Right kidney (tissue), 9 donors: ENCODE measurements at places on chromosomes 1 and 21.

GRCh38 chr1:198904321-198904720 is 265.5 kb downstream of the PTPRC start:
- no peak for DNase-seq

DNA sequence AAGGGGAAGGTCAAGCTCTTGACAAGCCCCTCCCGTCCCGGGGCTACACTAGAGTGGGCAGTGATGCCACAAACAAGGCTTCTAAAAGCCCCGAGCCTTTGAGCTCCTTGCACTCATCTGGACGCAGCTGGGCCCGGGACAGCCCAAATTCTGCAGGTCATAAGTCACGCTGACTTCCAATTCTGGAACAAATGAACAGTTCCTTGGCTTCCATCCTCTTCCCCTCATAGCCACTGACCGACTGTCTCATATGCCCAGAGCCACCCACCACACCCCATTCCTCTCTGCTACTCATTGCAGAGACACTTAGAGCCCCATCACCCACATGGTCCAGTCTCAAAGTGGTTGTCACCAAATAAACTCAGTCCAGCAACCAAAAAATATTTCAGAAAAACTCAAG is 32.8 kb upstream of the PRELP start:
- no peak for DNase-seq

DNA sequence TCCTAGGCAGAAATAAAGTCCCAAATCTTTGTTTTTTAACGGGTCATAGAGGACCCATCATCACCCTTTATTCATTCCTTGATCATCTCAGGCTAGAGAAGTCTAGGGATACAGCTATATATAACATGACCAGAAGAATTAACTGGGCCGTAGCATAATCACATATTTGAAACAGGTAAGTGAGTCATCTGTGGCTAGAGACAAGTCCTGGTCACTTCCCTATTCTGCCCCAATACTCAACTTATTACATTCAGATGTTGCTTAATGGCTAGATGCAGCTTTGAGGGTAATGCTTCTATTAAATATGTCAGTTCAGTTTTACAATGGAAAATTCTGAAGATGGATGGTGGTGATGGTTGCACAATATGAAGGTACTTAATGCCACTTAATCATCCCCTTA is 47.0 kb downstream of the EXO1 start:
- DNase-seq = no peak

GRCh38 chr1:42784946-42785693 is at the start of gene TMEM269:
TSS of gene TMEM269 (plus strand) at chr1:42784991. CDS start at chr1:42789894, 4,903 bp downstream.
- DNase-seq = peak; percentile 56

- DNase-seq = no peak
Observed at GRCh38 chr1:89347296-89347695, 16.6 kb upstream of the GBP6 start.

GRCh38 chr1:41152622-41153044 is 89.5 kb downstream of the SCMH1 start:
- no peak for DNase-seq

- DNase-seq = no peak
Observed at GRCh38 chr1:232178191-232178590, 451.7 kb downstream of the SIPA1L2 start.

DNA sequence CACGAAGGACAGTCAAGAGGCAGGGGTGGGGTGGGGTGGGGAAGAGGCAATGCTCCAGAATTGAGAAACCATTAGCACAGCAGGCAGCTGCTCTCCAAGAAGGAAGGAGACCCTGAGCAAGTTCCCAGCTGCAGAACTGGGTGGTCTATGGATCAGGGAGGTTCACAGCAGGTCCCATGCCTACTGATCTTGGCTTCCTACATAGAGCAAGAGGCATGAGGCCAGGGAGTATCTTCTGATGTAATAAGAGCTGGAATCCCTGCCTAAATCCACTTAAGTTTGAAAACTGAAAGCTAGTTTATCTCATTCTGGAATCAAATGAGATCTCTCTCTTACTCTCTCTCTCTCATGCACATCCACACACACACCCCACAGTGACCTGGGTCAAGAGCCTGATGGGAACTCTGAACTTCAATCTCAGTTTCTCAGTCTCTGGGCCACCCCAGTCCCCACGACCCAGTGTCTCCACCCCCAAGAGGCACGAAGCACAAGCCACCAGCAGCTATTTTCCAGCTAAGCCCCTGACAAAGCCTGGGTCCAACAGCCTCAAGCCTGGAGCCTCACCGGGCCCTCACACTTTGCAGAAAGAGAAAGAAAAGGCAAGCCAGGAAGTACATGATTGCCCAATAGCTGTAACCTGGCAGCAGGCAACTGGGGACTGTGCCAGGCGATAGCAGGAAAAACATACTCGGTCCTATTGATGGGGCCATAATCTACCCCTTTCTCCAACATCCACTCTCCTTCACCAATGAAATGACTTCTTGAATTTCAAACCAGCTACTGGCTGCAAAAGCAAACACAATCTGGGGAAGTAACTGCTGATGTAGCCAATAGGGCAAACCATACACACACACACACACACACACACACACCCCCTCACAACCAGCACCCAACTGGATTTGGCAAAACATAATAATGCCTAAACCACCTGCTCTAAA is 2.2 kb downstream of the NUAK2 start:
- DNase-seq = no peak

DNA sequence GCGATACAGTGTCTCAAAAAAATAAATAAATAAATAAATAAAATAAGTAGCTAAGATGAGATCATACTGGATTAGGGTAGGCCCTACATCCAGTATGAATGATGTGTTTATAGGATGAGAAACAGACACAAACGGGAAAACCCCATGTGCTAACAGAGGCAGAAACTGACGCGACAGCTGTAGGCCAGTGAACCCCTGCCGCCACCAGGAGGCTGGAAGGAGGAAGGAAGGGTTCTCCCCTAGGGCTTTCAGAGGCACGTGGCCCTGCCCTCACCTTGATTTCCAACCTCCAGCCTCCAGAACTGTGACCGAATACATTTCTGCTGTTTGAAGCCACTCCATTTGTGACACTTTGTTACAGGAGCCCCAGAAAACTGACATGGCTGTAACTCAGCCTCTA is 38.5 kb downstream of the CHD5 start:
- DNase-seq = no peak

GRCh38 chr21:41777951-41778815 is 11.3 kb upstream of the RIPK4 start:
- DNase-seq = peak; percentile 75

- no peak for DNase-seq
Observed at GRCh38 chr1:95133687-95134086, 16.5 kb downstream of the TLCD4 start.

DNA sequence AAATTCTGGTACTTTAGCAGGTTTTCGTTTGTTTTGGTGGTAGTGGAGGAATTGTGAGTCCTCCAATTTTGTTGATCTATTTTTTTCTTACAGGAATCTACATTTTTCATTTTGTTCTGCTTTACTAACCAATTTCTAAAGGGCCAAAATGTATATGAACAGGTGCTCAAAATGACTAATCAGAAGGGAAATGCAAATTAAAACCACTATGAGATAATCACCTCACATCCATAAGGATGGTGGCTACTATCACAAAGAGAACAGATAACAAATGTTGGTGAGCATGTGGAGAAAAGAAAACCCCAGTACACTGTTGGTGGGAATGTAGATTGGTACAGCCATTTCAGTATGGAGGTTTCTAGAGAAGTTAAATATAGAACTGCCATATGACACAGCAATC is 134.2 kb downstream of the LMO4 start:
- DNase-seq = no peak

GRCh38 chr21:43866659-43867331 is 1.8 kb downstream of the AGPAT3 start:
- DNase-seq = peak; percentile 39

GRCh38 chr1:19372136-19372514 is 60.0 kb downstream of the SLC66A1 start:
- DNase-seq = no peak

DNA sequence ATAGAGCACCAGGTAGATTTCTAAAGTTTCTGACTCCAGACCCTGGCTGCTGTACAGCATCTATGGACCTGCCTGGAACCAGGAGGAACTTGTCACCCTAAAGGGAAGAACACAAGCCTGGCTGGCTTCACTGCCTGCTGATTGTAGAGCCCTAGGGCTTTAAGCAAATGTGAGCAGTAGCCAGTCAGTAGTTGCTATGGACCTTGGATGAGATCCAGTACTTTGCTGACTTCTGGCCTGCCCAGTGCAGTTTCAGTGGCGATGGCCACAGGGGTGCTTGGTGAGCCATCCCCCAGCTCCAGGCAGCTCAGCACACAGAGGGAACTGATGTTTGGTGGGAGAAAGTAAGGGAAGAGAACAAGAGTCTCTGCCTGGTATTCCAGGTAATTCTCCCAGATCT is 68.4 kb downstream of the ATP6V1G3 start:
- DNase-seq = no peak

GRCh38 chr1:25619101-25619890 is 2.7 kb downstream of the MAN1C1 start:
- peak; percentile 70 for DNase-seq
